ENCODE measurements at places on chromosomes 6 and 20. TPM values are rescaled to one million over a fixed set of nuclear protein-coding genes. Genes with fewer than 3 reads are reported as not detected.

DNA sequence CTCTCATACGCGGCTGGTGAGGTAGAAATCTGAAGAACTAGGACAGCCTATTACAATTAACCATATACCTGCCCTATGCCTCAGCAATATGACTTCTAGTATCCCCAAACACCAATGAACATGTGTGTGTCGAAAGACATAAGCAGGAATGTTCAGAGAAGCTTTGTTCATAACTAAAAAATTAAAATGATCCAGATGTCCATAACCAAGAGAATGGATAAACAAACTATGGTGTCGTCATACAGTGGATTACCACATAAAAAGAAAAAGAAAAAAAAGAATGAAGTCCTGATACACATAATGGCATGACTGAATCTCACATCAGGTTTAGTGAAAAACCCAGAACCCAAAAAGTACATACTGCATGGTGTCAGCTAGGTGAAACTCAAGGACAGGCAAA is 73.9 kb downstream of the MDN1 start:
- H3K4me3 ChIP-seq: no peak overlapping the region
- H3K27me3 ChIP-seq: no peaks in the 10 kb centered on the region
- H3K36me3 ChIP-seq: peaks cover 50% of the 10 kb centered on the region
- H3K4me1 ChIP-seq: no peaks in the 10 kb centered on the region
- no peak overlapping the region for H3K27ac ChIP-seq

DNA sequence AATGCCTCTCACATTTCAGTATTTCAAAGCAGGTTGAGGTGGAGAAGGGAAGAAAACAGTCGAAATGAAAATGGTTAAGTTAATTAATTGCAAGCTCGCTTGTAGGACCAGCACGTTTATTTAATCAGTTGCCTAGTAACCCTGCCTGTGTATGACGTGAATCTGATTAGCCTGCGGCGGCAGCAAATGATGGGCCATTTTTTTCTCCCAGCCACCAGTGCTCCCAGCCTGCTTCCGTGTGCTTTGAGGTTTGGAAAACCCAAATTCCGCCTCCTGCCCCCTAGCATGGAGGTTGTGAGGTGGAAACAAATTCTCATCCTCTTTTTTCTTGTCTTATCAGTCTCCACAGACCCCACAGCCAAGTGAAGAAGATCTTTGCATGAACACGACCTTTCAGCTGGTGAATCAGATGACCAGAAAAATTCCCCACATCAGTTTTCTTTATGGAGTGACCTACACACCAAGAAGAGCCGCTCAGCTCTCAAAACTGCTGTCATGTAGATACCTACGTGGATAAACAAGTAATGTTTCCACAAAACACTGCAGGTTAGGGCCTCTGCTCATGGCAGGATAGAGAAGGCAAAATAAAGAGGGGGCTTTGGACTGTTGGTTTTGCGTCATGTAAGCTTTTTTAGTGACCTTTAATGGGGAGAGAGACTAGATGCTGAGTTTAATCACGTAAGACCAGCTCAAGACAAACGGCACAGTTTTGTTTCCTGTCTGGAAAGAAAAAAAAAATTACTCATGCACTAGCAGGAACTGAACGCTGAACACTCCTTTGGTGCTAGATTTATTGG is 572.9 kb upstream of the NOX3 start:
- no peak for DNase-seq
- H3K27ac ChIP-seq: no peak overlapping the region
- no peaks in the 10 kb centered on the region for H3K36me3 ChIP-seq
- H3K4me1 ChIP-seq: no peaks in the 10 kb centered on the region
- H3K27me3 ChIP-seq: no peaks in the 10 kb centered on the region

DNA sequence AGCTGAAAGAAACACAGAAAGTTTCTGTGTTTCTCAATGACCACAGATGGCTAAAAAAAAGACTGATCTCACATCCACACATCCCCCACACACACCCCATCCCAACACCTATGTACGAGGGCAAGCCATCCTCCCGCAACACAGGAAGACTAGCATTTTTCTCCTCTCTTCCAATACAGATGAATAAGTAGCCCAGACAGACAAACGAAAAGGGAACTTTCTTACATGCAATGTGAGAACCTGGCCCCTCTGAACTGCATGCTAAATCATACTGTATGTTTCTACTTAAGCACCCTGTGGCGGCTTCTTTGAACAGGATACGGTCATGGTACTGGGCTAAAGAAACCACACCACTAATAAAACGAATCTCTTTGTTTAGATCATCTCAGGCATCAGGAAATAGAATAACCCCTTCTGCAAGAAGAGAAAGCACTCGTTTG is 116.2 kb downstream of the GMDS start:
- no peak for DNase-seq
- H3K4me3 ChIP-seq: no peak overlapping the region

GRCh38 chr6:124438546-124439065 is 523.6 kb upstream of the RNF217 start:
- no peak for DNase-seq
- H3K4me3 ChIP-seq: no peak overlapping the region
- H3K4me1 ChIP-seq: peaks cover 28% of the 10 kb centered on the region

DNA sequence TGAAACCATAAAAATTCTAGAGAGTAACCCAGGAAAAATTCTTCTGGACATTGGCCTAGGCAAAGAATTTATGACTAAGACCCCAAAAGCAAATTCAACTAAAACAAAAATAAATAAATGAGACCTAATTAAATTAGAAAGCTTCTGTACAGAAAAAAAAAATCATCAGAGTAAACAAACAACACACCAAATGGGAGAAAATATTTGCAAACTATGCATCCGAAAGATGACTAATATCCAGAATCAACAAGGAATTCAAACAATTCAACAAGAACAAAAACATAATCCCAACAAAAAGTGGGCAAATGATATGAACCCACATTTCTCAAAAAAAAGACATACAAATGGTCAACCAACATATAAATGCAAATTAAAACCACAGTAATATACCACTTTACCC is 242.6 kb upstream of the CDYL start:
- DNase-seq: no peak
- no peak overlapping the region for H3K27ac ChIP-seq
- no peak overlapping the region for H3K4me3 ChIP-seq
- H3K36me3 ChIP-seq: peaks cover 8% of the 10 kb centered on the region
- H3K27me3 ChIP-seq: peaks cover 4% of the 10 kb centered on the region

- no peaks in the 10 kb centered on the region for H3K27me3 ChIP-seq
- H3K36me3 ChIP-seq: no peaks in the 10 kb centered on the region
- DNase-seq: no peak
These were observed 251.9 kb upstream of the IRAK1BP1 start for GRCh38 chr6:78615430-78615904.

DNA sequence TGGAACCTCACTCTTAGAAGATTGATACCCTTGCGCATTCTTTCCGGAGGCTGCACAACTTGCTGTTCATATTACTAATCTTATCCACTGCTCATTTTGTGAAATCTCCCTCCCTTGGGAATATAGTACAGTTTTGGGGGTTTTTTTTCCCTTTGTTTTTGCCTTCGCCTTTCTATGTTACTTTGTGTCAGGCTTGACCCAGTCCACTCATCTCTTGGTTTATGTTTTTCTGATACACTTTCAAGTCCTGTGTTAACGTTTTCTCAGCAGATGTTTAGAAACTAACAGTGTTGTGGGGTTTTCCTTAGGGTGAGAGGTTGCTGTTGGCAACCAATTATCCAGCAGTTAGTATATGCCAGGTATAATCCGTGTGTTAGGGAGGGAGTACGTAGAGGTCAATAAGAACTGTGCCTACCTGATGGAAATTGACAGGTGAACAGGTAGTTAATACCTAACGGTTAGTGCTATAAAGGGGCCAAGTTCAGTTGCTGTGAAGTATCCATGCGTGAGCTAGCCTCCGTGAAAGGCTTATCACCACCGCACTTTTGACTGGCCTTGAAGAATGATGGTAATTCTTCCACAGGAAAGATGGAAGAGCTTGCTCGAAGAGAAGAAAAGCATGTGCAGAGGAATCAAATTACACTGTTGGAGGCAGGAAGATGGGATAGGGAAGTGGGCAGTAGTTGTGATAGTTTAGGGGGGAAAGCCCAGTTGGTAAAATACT is 1.4 kb downstream of the NFYA start:
- H3K4me3 ChIP-seq: peak overlapping the region; percentile 94
- H3K27me3 ChIP-seq: no peaks in the 10 kb centered on the region
- DNase-seq: no peak
- peak overlapping the region; percentile 91 for H3K27ac ChIP-seq

DNA sequence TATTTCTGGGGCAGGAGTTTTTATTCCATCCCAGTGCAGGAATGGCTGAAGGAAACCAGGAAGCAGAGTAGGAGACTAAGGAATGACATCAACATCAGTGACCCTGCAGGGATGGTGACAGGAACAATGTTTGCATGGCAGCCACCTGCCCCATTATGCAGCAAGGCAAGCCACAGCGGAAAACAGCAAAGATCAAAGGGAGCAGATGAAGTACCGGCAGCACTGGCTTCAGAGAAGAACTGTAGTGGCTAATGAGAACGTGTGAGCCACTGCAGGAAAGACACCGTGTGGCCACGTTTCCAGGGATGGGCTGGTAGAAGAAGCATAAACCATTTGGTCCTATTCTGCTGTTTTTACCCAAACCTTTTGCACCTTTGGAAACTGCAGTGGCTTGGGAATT is 52.9 kb upstream of the TAB2 start:
- no peaks in the 10 kb centered on the region for H3K27me3 ChIP-seq
- no peak for DNase-seq
- no peak overlapping the region for H3K27ac ChIP-seq
- H3K36me3 ChIP-seq: no peaks in the 10 kb centered on the region
- H3K4me3 ChIP-seq: no peak overlapping the region
- peaks cover 3% of the 10 kb centered on the region for H3K4me1 ChIP-seq

- peaks cover 5% of the 10 kb centered on the region for H3K27me3 ChIP-seq
- H3K4me1 ChIP-seq: no peaks in the 10 kb centered on the region
- no peak overlapping the region for H3K4me3 ChIP-seq
- DNase-seq: no peak
- no peaks in the 10 kb centered on the region for H3K36me3 ChIP-seq
These were observed 60.1 kb downstream of the SESN1 start for GRCh38 chr6:109034526-109034925.

DNA sequence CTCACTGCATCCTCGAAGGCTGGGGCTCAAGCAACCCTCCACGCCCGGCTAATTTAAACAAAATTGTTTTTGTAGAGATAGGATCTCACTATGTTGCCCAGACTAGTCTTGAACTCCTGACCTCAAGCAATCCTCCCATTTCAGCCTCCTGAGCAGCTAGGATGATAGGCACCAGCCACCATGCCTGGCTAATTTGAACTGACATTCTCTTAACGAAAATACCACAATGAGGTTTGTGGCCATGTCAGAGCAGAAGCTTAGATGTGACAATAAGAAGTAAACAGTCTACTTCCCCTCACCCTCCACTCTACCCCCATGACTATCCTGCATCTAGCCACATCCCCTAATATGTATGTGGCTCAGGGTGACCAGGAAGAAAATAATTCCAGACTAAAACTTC is 74.8 kb upstream of the PLCB4 start:
- H3K27me3 ChIP-seq: no peaks in the 10 kb centered on the region
- H3K36me3 ChIP-seq: no peaks in the 10 kb centered on the region
- DNase-seq: no peak
- no peak overlapping the region for H3K4me3 ChIP-seq
- no peaks in the 10 kb centered on the region for H3K4me1 ChIP-seq
- H3K27ac ChIP-seq: no peak overlapping the region

DNA sequence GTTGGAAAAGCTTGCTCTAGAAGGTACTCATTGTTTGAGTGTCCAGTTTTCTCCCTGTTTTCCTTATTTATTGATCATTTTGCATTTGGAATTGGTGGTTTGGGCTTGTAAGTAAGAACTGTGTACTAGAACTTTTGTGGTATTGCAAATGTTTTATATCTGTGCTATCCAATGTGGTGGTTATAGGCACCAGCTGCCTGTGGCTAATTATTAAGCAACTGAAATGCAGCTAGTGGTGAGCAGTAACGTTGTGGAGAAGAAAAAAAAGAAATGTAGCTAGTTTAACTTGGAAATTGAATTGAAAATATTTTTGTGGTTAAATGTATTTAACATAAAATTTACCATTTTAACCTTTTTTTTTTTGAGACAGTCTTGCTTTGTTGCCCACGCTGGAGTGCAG is 50.7 kb upstream of the MAPK13 start:
- no peaks in the 10 kb centered on the region for H3K27me3 ChIP-seq
- peaks cover 70% of the 10 kb centered on the region for H3K36me3 ChIP-seq
- H3K27ac ChIP-seq: no peak overlapping the region
- DNase-seq: no peak

GRCh38 chr6:5293692-5294091 is 32.4 kb downstream of the FARS2 start:
- H3K27me3 ChIP-seq: no peaks in the 10 kb centered on the region
- H3K4me3 ChIP-seq: no peak overlapping the region
- H3K27ac ChIP-seq: no peak overlapping the region
- peaks cover 9% of the 10 kb centered on the region for H3K4me1 ChIP-seq

- no peaks in the 10 kb centered on the region for H3K36me3 ChIP-seq
- H3K27me3 ChIP-seq: peaks cover 18% of the 10 kb centered on the region
- DNase-seq: no peak
- H3K4me3 ChIP-seq: no peak overlapping the region
- H3K4me1 ChIP-seq: no peaks in the 10 kb centered on the region
- H3K27ac ChIP-seq: no peak overlapping the region
These were observed 172.7 kb downstream of the PACRG start for GRCh38 chr6:162900503-162900902.

DNA sequence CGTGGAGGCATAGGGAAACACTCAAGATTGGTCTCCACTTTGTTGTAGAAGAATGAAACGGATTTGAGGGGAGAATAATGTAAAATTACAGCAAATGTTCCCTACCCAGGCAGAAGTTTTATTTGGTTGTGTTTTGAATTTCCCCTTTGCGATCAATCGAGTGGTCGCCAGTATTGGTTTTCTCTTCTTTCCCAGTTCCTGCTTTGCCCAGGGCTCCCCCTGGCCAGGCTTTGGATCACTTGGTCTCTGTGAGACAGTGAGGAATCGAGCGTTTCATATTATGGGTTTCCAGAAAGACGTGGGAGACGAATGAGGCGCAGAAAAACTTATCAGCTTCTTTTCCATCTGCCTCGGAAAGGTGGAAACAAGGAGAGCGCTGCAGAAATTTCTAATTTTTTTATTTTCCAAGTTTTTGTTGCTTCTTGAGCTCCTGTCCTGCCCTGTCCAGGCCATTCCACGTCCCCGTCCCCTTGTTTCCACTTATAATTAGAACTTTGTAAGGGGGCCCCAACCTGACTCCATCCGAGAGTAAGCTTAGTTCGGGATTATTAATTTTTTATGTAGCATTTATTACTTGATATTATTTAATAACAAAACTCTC is 7.5 kb upstream of the TBX18 start:
- DNase-seq: no peak
- H3K4me3 ChIP-seq: no peak overlapping the region
- no peak overlapping the region for H3K27ac ChIP-seq
- peaks cover 5% of the 10 kb centered on the region for H3K36me3 ChIP-seq
- H3K27me3 ChIP-seq: peaks cover 85% of the 10 kb centered on the region

- peaks cover 23% of the 10 kb centered on the region for H3K4me1 ChIP-seq
- no peak overlapping the region for H3K27ac ChIP-seq
- peaks cover 4% of the 10 kb centered on the region for H3K36me3 ChIP-seq
- no peak overlapping the region for H3K4me3 ChIP-seq
These were observed 73.2 kb downstream of the BCKDHB start for GRCh38 chr6:80179695-80180094.

SRSF12 gene
- 3.7 TPM for total RNA-seq

SMPDL3A gene
- 12.8 TPM for total RNA-seq

ROS1 gene
- total RNA-seq: not detected

TRAM2 gene
- total RNA-seq: 320 TPM

LPA gene
- not detected for total RNA-seq

MYMX gene
- not detected for total RNA-seq

AK9 gene
- total RNA-seq: 5.3 TPM

CRISP2 gene
- not detected for total RNA-seq

All from osteocyte (in vitro differentiated cells).